Stimulated activated CD8-positive, alpha-beta memory T cell treated with anti-CD3 and anti-CD28 coated beads, Interleukin-4, amount 100 ng/mL, for 4 hours (primary cell): ENCODE measurements at places on chromosomes 6 and 20.

GRCh38 chr6:71468841-71469700 lies 180.5 kb downstream of the OGFRL1 start:
- DNase-seq, result no peak

DNA sequence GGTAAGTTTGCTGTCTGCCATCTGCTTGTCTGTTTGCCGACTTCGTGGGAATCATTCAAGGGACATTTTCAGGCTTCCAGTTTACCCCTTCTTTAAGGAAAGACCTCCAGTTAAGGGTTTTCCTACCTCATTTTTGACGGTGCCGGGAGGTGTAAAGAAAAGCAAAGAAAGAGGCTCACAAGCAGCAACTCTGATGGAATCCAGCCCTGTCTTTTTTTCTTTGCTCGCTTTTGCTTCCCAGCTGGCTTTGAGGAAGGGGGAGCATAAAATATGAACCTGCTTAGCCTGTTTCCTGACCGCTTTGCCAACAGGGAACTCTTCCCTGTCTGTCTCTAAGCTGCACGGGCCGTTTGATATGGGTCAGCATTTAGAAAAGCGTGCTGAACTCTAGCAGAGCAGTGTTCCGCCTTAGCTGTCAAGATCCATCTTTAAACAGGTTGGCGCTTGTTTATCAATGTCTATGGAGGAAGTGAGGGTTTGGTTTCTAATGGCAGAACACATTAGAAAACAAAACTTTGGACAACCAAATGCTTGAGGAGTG lies 13.8 kb downstream of the SYTL3 start:
- no peak for DNase-seq

- DNase-seq, result no peak
These were observed 486 bp downstream of the FKBP1A start for GRCh38 chr20:1392443-1392692.

GRCh38 chr20:46800409-46800804 lies 91.0 kb downstream of the SLC2A10 start:
- no peak for DNase-seq

GRCh38 chr6:15507221-15507620 lies 155.6 kb downstream of the DTNBP1 start:
- DNase-seq, result no peak

GRCh38 chr6:43246301-43247113 lies 3.2 kb downstream of the TTBK1 start:
- no peak for DNase-seq

GRCh38 chr6:37205175-37205996 lies 35.4 kb downstream of the PIM1 start:
- DNase-seq, result no peak

- no peak for DNase-seq
These were observed 1370.3 kb upstream of the CITED2 start for GRCh38 chr6:140744659-140745320.

DNA sequence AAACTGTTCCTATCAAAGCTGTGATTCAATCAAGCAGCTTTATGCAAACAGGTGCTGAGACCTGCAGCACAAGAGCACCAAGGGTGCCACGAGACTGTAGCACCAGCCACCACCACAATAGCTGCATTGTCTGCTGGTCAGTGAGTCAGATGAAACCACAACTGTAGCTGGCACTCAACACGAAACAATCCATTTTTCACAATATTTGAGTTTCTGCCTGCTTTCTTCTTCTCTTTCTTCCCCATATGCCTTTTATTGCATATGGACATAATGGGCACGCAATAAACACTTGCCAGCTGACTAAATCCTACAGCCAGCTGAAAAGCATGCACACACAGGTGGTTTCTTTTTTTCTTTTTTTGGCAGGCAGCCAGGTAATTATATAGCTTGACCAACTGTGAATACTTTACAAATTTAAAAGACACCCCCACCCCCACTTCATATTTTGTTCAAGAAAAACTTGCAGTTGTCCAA lies 16.6 kb downstream of the SLC2A12 start:
- DNase-seq, result no peak

DNA sequence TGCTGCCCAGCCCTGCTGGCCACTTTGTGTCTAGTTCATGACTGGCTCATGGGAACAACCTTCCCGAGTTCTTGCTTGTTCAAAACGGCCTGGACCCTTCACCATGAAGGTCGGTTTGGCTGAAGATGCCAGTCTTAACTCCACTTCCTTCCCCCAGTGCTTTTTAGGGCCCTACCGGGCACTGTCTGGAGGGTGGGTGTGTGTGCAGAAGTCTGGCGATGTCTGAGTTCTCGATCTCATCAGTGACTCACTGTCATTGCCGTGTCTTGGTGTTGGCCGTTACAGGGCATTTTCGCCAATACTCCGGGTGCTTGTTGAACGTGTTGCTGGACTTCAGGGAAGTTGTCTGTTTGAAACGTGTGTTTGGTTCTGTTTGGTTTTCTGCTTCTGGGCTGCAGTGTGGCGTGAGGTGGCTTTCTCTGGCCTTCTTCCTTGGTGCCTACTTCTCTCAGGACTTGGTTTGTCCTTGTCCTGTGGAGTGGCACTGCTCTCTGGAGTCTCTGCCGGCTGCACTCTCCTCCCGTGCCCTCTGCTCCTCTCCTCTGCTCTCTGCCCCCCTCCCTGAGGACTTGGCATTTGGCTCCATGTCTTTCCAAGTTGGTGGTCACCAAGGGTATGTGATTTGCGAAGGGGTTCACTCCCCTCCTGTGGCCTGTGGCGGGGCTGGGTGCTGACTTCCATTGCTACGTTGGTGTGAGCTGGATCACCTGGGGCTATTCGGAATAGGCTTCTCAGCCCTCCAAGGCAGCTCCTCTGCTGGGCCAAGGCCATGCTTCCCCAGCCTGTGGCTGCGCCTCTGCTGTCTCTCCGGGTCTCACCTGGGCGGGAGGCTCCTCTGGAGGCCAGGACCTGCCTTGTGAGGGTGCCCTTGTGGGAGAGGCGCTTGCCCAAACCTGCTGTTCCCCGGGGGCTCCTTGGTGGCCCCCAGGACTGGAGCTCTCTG lies 38.2 kb downstream of the PYGB start:
- no peak for DNase-seq

- DNase-seq, result no peak
These were observed 68.6 kb upstream of the CNKSR3 start for GRCh38 chr6:154579046-154579445.

DNA sequence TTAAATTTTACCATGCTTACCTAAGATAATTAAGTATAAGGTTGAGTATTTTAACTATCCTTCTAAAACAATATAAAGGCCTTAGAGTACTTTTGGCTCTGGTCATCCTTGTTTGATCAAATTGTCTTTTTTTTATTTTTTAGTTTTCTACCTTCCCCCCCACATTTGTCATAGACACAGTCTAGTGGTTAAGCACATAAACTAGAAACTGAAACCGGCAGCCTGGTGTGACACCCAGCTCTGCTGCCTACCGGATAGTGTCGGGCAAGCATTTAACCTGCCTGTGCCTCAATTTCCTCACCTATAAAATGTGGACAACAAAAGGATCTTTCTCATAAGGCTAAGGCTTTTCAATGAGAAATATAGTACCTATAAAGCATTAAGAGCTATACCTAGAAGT lies 21.6 kb upstream of the TULP4 start:
- peak; percentile 29 for DNase-seq

DNA sequence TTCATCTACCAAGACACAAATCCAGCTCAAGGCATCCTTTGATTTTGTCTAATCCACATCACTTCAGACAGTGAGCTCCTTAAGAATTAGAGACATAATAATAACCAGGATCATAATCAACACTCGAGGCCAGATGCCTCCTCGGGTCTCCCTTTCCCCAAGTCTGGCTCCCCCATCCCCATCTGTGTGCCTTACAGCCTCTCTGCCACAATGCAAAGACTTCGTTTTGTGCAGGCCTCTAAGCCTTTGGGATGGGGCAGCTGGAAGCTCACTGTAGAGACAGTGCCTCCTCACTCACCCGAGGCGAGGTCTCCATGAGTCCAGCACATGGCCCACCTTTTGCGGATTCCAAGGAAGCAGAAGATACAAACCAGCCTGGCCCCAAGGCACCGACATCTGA lies 30.3 kb downstream of the LRFN2 start:
- no peak for DNase-seq

DNA sequence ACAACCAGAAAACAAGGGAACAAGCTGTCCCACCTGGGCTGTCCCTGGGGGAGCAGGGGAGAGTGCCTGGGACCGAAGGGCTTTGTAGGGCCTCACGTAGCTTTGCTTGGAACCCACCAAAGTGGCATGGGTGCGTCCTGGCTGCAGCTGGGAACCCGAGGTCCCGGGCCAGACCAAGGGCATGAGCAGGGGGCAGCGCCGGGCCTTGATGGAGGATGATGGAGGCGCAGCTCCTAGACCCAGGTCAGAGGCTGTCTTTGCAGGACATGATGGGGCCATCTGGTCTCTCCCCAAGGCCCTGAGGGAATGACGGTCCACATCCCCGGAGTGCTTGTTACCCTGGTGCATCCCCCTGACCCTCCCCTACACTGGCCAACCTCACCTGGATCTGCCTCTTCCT lies 7.6 kb upstream of the OSBPL2 start:
- DNase-seq, result no peak

DNA sequence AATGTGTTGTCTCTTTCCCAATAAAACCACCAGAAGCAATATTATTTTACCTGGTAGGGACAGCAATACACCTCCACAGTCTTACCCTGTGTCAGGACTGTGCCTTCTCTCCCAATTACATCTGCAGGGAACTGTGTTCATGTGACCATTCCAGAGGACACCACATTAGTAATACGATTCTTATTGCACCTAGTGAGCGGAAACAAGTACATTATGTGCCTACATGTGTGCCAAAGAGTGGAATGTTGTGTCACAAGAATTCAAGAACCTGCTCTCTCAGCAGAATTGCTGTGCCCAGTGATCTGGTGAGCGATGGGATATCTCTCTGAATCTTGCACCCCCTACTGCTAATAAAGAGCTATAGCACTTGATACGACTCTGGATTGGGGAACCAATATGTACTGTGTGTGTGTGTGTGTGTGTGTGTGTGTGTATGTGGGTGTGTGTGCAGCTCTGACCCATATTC lies 57.4 kb upstream of the FOXC1 start:
- DNase-seq, result no peak

- no peak for DNase-seq
These were observed 41.7 kb downstream of the PTCHD4 start for GRCh38 chr6:48069280-48069679.

DNA sequence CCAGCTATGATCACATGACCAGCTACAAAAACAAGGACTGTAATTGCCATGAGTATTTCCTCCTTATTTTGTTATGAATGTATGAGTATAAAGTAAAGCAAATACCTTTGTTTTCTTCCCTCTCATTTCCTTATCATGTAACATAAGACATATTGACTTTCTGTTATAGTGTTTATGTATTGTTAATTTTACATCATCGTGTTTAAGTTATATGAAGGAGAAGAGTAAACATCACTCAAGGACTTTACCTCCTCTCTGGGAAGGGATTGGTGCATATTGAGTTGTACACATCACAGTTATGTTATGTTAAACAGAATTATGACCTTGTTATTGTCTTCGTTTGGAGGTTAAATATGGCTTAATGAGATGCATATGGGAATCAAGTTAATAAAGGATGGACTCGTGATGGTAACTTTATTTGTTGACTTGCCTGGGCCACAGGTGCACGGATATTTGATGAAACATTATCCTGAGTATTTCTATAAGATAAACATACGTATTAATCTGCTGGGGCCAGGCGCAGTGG lies 57.3 kb upstream of the CNKSR3 start:
- DNase-seq, result no peak

DNA sequence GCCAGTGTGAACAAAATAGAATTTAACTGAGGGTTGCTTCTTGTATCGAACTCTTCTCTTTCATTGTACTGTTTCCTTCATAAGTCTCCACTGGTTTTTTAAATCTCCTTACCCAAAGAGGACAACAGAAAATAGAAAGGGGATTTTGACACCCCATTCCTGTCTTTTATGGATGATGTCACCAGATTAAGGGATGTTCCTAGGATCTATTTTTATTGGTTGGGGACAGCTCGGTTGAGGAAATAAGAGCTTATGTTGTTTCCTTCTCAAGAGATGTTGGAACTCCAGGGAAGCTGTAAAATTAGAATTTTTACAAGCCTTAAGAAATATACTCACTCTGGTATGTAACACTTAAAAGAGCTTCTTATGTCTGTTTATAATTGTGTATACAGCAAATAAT lies 171.5 kb downstream of the PHF3 start:
- DNase-seq, result no peak

GRCh38 chr6:134596191-134596590 lies 278.3 kb upstream of the SGK1 start:
- DNase-seq, result no peak

DNA sequence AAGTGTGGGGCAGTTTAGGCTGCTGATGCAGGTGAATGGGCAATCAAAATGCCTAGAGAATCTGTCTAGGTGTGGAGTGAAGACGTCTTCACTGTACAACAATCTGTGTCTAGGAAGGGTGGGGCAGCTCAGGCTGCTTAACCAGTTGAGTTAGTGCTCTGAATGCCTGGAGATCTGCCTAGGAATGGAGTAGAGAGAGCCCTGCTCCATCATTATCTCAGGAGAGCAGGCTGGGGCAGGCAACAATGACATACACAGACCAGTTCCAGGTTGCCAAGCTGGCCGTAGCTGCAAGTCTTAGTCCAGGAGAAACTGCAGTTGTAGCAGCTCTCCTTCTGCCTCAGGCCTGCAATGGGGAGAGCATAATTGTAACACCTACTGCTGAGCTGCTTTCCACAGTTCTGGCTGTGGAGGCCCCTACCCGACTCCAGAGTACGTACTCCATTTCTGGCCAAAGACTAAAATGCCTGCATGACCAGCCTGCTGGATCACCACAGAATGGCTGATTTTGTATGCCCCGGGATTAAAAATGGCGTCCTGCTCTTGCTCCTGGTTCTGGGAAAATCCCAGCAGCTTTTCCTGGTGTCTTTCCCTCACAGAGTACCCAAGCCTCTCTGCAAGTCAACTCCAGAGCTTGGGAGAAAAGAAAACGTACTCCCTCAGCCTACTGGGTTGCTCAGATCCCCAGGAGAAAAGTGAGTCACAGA lies 545.4 kb downstream of the ADGRB3 start:
- DNase-seq, result no peak

GRCh38 chr6:101080597-101080996 lies 199.5 kb upstream of the ASCC3 start:
- DNase-seq, result no peak

GRCh38 chr20:20331817-20332216 lies 36.1 kb upstream of the INSM1 start:
- DNase-seq, result no peak
